Fibroblast of skin of left quadriceps (primary cell): ENCODE measurements at places on chromosomes 4 and X.

DNA sequence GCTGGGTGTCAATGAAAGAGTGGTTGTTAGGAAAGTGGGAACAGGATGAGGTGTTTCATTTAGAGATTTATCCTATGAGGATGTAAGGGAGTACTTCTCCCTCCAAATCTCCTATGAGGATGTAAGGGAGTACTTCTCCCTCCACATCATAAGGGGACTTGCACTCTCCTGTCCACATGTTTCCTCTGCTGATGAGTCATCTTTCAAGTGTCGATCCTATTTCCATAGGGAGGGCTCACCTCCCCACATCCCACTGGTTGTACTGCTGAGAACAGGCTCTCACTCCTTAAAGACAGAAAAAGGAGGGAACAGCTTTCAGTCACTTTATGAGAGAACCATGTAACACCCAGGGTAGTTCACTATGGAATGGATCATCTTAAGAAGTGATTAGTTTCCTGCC, 65.0 kb downstream of the INPP4B start:
- DNase-seq, result no peak

- no peak for DNase-seq
Observed at GRCh38 chr4:77120886-77121508, 36.0 kb upstream of the CCNG2 start.

DNA sequence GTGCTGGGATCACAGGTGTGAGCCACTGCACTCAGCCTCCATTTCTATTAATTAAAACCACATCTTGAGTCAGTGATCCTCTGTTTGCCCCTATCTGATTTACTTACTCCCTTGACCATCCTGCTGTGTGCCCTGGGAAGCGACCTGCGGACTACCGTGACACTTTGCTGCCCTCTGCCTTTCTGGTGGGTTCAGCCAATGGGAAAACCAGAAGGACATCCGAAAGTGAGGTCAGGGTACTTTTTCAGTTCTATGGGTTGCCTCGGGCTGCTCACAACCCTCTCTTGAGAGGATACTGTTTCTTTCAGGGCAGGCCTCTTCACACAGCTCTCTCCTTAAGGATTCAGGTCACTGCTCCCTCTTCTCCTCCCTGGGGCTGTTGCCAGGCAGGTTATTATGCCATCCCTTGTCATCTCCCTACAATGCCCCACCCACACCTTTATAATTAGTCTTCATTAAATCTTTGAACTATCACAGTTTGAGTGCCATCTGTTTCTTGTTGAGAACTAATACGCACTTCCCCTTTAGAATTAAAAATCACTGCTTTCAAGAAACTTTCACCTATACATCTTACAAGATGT, 21.4 kb downstream of the PLAC8 start:
- no peak for DNase-seq

DNA sequence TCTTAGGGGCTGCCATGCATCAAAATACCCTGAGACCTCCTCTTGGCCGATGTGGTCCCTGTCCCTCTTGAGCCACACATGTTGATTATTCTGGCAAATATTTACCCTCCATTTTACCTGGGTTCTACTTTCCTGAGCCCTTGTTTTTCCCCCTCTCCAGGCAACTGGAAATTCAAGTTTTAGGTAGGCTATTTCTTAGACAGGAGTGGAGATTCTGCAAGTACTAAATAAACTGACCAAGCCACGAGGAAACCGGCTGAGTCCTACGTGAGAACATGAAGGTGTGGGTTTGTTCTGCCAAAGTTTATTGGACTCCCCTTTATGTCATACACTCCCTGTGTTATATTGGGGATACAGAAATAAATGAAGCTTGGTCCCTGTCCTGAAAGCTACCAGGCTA, 88.1 kb downstream of the RTL5 start:
- DNase-seq, result no peak

DNA sequence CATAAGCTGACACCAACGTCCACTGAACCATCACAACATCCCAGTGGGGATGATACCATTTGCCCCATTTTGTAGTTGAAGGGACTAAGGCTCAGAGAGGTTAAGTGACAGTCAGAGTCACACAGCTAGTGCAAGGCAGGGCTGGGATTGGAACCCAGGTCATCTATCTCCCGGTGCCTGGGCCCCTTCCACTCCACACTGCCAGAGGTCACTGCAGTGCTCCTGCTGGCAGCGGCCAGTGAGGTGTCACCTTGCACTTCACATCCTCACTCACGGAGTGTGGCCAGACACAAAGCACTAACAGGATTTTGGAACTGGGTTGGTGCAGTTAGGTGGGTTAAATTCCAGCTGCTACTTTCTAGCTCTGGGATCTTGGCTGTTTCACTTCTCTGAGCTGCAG, 118.7 kb downstream of the ENPP6 start:
- no peak for DNase-seq

DNA sequence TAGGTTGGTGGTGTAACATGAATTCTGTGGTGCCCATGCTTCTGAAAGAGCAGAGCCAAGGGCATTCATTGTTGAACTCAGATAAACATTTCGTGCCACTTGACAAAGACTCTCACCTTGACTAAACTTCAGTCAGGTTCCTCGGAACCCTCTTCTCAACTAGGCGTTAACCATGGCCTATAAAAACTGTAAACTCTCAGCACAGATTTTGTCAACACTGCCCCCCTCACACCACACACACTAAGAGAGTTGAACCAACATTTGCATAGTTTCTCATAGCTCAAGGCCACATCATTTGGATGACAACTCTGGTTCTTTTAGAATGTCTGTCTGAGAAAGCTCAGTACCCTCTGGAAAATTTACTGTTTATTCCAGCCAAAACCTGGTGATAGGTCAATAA, 28.1 kb downstream of the CASP6 start:
- no peak for DNase-seq

GRCh38 chr4:120209706-120210105, 143.1 kb upstream of the MAD2L1 start:
- DNase-seq, result no peak

GRCh38 chrX:84724576-84724975, 222.3 kb upstream of the HDX start:
- DNase-seq, result no peak

DNA sequence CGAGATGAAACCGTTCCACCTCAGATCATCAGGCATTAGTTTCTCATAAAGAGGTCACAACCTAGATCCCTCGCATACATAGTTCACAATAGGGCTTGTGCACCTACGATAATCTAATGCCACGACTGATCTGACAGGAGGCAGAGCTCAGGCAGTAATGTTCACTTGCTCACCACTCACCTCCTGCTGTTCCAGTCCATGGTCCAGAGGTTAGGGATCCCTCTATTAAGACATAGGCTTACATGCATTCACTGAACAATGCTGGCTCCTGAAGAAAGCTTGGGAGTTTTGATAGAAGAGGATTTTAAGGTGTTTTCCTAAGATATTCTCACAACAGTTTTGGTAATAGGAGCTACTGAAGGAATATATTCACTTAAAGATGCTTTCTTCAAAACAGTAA, 236.1 kb upstream of the FTHL17 start:
- no peak for DNase-seq
